SK-MEL-5 (cell line): ENCODE measurements at places on chromosomes 12 and 14.

- DNase-seq, result peak; percentile 50
Measured at GRCh38 chr12:110338754-110339153, 57.7 kb downstream of the ATP2A2 start.

- peak; percentile 22 for DNase-seq
Measured at GRCh38 chr12:87784350-87784749, 244.9 kb downstream of the C12orf50 start.

- DNase-seq, result peak; percentile 68
Measured at GRCh38 chr12:57756406-57757341, 1.8 kb downstream of the MARCHF9 start.

GRCh38 chr12:132824053-132824452 lies 4.6 kb downstream of the GOLGA3 start:
- DNase-seq, result no peak

DNA sequence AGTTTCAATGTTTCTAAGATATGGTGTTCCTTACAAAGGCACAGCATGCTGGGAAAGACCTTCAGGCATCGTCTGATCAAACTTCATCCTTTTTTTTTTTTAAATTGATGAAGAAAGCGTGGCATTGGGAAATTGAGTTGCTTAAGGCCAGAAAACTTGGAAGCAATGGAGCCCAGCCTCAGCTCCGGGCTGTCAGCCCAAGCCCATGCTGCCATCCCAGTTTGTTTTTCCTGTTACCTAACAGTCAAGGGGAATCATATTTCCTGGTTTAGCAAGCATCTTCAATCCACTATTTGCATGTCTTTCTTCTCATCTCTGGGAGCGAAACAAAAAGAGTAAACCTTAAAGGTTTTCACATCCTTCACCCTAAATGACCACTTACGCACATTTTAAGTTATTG lies 200.2 kb downstream of the CHST11 start:
- no peak for DNase-seq

DNA sequence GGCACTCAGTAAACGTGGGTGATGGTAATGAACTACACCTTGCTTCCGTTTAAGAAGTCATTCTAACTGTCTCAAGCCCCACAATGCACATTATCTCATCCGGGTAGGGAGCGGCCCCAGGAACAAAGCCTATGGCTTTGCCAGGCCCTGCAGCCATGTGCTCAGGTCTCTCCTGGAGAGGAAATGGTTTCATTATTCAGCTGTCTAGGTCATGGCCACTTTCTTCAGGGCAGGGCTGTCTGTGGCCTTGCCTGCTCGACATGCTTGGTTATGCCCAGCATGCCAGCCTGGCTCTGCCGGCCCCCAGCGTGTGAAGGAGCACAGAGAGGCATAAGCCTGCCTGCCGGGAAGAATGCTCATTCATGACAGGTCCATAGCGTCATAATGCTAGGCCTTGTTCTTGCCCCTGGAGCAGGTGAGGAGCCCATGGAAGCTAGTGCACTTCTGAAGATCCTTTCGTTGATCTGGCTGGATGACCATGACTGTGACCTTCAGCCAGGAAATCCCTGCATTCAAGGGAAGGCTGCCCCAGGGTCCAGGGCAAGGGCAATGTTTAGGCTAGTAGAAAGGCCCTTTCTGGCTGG lies 26.3 kb upstream of the FOS start:
- no peak for DNase-seq

- no peak for DNase-seq
Measured at GRCh38 chr14:97523936-97524335, 726.8 kb downstream of the VRK1 start.

DNA sequence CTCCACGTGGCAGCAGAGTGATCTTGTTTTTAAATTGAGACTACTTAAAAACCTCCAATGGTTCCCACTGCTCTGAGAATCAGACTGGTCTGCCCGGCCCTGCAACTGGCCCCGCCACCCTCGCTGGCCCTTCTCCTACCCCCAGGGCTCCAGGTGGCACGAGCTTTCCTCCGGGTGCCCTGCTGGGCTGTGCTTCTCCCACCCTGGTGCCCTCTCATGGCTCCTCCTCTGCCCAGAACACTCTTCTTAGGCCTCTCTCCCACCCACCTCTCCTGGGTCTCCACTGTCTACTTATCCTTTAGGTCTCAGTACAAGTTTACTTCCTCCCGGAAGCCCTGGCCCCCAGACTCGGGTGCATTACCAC lies 26.5 kb downstream of the CCDC92 start:
- DNase-seq, result no peak

DNA sequence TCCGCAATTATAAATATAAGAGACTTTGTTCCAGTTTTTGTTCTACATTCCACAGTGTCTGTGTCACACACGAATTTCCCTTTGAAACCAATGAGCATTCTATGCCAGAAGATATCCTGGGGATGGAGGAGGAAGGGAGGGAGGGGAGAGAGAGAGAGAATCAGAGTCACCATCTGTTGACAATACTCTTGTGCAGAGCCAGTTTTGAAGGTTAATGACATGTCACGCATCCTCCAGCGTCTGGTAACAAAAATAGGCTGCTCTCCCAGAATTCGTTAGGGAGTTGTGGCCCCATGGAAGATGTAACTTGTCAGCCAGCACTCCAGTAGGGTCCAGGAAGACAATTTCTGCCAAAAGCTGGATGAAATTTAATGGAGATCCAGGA lies 213.5 kb upstream of the KRR1 start:
- peak; percentile 68 for DNase-seq

- peak; percentile 69 for DNase-seq
Measured at GRCh38 chr14:103562429-103563225, at the start of the genes BAG5 and COA8. Gene BAG5, minus strand, starts transcription at chr14:103562657. Its CDS starts 1,493 bp downstream, at chr14:103561164. Gene COA8, plus strand, starts transcription at chr14:103562960. Its CDS starts 42 bp downstream, at chr14:103563002.

DNA sequence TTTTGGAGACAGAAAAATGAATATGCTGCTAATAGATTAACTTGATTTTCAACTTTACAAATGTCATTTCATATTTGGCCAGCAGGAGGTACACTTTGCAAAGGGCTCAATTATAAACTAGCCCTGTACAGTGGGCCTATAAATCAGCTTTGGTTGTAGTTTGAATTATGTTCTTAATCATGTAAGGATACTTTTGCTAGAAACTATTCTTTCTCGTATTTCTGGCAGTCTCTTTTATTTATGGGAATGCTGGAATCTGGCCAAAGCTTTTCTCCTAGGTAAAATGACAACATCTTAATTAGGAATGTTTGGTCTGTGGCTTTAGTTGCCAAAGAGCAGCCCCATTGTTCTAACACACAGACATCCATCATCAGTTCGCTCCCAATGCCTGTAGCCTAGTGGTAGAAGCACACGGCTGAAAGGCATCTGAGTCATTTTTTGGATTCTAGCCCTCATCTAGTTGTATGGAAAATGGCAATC lies 1322.3 kb upstream of the SEL1L start:
- peak; percentile 53 for DNase-seq

- DNase-seq, result no peak
Measured at GRCh38 chr14:102548616-102549240, 39.2 kb upstream of the ANKRD9 start.

GRCh38 chr12:51395283-51396230 lies 4.4 kb upstream of the GALNT6 start:
- DNase-seq, result no peak

DNA sequence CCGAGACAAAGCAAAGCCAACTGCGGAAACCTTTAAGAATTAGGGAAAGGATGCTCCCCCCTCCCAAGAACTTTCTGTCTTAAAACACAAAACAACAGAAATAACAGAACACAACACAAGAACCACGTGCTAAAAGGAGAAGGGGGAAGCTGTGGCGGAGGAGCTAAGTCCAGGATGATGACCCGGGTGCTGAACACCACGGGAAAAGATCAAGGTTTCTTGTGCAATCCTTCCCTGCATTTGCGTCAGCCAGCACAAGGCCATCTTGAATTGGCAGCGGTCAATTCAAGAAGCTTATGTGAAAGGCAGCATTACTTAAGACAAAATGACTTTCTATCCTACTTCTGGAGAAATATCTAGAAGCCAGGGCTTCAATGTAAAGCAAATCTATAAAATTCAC lies 11.0 kb upstream of the CREBL2 start:
- DNase-seq, result no peak

- DNase-seq, result no peak
Measured at GRCh38 chr12:50072198-50072907, 12.8 kb upstream of the SMARCD1 start.

DNA sequence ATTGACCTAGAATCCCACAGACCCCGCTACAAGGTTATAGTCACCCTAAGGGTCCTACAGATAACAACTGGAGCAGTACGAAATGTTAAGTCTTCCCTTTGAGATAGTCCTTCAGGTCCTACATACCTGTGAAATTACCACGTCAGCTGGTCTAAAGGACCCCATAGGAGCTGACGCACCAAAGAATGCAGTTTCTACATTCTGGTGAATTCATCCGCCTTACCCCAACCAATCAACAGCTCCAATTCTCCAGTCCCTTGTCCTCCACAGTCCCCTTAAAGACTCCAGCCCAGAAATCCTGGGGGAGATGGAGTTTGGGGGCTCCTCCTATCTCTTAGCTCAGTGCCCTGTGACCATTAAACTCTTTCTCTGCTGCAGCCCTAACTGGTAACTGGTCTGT lies 36.2 kb upstream of the PRMT8 start:
- no peak for DNase-seq

GRCh38 chr12:50151047-50151687 lies 16.0 kb downstream of the CERS5 start:
- no peak for DNase-seq

- DNase-seq, result no peak
Measured at GRCh38 chr14:90409209-90409730, 12.4 kb downstream of the CALM1 start.

- no peak for DNase-seq
Measured at GRCh38 chr12:3920351-3921150, 47.4 kb upstream of the PARP11 start.

DNA sequence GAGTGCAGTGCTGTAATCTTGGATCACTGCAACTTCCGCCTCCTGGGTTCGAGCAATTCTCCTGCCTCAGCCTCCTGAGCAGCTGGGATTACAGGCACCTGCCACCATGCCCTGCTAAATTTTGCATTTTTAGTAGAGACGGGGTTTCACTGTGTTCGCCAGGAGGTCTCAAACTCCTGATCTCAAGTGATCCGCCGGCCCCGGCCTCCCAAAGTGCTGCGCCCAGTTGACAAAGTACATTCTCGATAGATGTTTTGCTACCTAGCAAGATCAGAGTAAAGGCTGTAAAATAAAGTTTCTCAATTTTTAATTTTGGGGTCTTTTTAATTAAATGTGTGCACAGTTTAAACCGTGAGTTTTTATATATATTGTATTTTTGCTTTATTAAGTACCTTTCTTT lies 248.9 kb downstream of the CCER1 start:
- no peak for DNase-seq

- DNase-seq, result no peak
Measured at GRCh38 chr14:102180248-102180998, 40.7 kb downstream of the WDR20 start.

GRCh38 chr12:38776647-38777046 lies 128.7 kb downstream of the CPNE8 start:
- DNase-seq, result no peak

GRCh38 chr14:49191380-49191779 lies 394.8 kb downstream of the RPS29 start:
- no peak for DNase-seq

GRCh38 chr12:10612984-10613348 lies 443 bp downstream of the MAGOHB start:
- no peak for DNase-seq

DNA sequence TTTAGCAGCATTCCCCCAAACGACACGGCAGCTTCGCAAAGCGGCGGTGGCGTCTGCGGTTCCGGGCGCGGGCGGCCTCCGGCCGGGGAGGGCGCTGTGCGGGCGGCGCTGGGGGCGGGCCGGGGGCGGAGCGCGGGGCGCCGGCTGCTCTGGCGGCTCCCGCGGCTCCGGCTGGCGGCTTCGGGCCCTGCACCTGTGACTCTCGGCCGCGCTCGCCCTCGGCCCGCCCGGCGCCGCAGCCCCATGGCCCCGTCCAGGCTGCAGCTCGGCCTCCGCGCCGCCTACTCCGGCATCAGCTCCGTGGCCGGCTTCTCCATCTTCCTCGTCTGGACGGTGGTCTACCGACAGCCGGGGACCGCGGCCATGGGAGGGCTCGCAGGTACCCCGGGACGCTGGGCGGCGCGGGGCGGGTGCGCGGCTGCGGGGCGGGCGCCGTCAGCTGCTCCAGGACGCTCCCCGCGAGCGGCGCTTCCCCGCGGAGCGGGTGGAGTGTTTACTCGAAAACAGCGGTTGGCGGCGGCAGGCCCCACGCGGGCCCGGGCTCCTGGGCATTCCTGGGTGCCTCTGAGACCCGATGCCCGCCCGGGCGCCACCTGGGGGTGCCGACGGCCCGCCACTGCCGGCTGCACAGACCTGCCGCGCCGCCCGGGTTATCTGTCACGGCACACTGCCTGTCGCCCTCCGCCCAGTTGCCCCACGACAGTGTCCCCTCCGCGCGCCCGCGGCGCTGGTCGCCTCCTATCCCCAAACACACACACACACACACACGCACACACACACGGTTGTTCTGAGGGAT lies at the start of gene SLC48A1:
Gene SLC48A1, plus strand, starts transcription at position 177 of the 796 bp plus-strand sequence. Its CDS starts 67 bp downstream, at position 244.
- DNase-seq, result peak; percentile 63

- no peak for DNase-seq
Measured at GRCh38 chr14:24376448-24377070, 8.6 kb downstream of the NFATC4 start.

GRCh38 chr14:22811722-22812121 lies 3.5 kb downstream of the SLC7A7 start:
- DNase-seq, result no peak

DNA sequence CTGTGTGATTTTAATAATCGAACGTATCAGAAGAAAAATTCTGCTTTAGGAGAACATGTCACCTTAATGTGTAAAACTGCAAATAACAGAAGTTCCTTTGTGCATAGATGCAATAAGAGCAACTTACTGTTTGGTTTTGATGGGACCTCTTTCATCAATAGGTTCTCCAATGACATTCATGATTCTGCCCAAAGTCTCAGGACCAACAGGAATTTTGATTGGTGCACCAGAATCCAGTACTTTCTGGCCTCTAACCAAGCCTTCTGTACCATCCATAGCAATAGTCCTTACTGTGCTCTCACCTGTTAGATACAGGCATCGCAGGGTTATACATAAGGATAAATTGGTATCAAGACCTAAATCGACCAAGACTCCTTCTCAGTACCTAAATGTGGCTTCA lies 1.1 kb downstream of the ATP5F1B start:
- peak; percentile 35 for DNase-seq

GRCh38 chr14:33814010-33814409 lies 136.9 kb downstream of the EGLN3 start:
- DNase-seq, result no peak

GRCh38 chr14:99119554-99120525 lies 152.2 kb downstream of the BCL11B start:
- no peak for DNase-seq

- no peak for DNase-seq
Measured at GRCh38 chr12:9050521-9051157, 61.3 kb downstream of the KLRG1 start.

GRCh38 chr14:34568803-34569202 lies 29.3 kb upstream of the EAPP start:
- DNase-seq, result no peak

DNA sequence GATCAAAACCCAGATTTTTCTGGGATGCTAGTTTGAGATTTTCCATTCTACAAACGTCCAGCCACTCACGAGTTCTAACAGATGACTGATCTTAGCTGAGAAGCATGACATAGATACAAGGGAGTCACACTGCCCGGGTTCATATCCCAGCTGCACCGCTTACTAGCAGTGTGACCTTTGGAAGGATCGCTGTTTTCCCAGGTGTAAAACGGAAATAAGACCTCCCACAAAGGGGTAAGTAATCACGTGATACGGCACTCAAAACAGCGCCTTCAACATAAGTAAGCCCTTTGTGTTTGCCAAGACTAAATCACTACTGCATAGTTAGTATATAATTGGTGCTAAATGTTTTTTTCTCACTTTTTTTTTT lies 624 bp upstream of the PWP1 start:
- peak; percentile 83 for DNase-seq
